ENCODE measurements at places on chromosomes 11 and 22.

DNA sequence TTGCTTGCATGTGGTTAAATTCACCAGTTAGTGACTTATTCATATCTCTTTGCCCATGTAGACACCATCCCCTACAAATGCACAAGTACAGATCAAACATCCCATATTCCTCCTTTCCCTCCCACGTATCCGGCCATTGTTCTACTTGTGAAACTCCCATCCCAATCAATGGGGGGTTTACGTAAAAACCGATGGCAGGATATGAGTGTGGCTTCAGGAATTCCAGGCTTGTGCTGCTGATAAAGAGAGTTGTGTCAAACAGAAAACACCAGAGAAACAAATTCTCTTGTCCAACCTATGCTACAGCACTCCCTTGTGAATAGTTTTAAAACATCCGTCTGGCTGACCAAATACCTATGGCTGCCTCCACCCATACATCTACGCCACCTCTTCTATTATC is 15.5 kb downstream of the FLI1 start:
- no peak for DNase-seq
- H3K36me3 ChIP-seq, result no peaks in the 10 kb centered on the region
- no peaks in the 10 kb centered on the region for H3K27me3 ChIP-seq
- no peak overlapping the region for H3K4me3 ChIP-seq
- no peak overlapping the region for H3K27ac ChIP-seq

DNA sequence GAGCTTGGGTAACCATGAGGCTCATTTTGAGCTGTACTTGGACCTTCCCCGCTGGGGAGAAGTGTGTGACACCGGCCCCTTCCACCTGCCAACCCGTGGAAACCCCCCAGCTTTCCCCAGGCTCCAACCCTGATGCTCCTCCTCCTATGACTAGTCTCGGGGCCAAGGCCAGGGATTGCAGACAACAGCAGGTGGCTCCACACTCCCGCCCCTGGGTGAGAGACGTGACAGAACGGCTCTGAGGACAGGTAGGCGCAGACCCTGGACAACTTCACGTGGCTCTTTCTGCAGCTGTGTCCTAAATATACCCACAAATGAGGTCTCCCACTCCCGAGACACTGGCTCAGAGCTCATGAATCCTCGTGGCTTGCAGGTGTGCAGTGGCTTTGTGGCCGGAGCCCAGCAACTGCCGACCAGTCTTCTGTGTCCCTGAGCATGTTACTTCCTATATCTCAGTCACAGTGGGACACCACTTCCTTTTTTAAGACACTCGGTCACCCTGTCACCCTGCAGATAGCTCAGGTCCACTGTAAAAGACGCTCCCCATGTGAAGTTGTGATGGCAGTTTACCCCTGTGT is 55.2 kb downstream of the NECTIN1 start:
- no peak for DNase-seq
- H3K27ac ChIP-seq, result no peak overlapping the region
- peaks cover 32% of the 10 kb centered on the region for H3K36me3 ChIP-seq
- H3K4me3 ChIP-seq, result no peak overlapping the region

DNA sequence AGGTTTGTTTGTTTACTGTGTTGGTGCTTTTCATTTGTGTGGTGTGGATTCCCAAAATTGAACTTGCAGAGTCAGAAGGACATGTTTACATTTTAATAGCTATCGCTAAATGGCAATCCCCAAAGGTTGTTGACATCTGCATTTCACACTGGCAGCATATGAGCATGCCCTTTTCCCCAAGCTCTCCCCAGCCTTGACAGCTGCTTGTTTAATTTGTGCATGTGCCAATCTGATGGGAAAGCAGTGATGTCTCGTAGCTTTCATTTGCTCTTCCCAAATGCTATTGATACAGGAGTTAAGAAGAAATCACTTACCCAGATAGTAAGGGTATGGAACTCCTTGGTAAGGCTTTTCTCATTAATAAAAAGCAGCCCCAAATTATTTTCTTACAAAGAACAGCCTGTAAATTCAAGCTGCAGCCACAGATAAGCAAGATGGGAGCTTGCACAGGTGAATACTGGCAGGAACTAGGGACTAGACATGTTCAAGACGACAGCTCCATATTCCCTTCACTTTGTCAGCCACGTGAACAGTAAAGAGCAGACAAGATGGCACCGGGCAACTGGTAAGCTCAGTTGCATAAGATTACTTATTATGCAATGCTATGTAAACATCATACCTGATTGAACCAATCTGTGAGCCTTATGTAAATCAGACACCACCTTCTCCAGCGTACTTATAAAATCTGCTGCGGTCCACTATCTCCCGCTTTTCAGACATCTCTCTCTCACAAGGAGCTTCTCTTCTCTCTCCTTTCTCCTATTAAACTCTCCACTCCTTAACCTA is 87.4 kb downstream of the IGLL5 start:
- no peak overlapping the region for H3K27ac ChIP-seq
- no peak overlapping the region for H3K4me3 ChIP-seq
- no peak for DNase-seq
- no peaks in the 10 kb centered on the region for H3K36me3 ChIP-seq
- no peaks in the 10 kb centered on the region for H3K4me1 ChIP-seq
- no peaks in the 10 kb centered on the region for H3K27me3 ChIP-seq

- H3K27ac ChIP-seq, result no peak overlapping the region
- H3K4me3 ChIP-seq, result no peak overlapping the region
- DNase-seq, result no peak
Observed at GRCh38 chr11:111851067-111851466, 20.3 kb downstream of the ALG9 start.

- no peaks in the 10 kb centered on the region for H3K27me3 ChIP-seq
- H3K27ac ChIP-seq, result peak overlapping the region; percentile 88
- H3K4me1 ChIP-seq, result peaks cover 49% of the 10 kb centered on the region
- no peaks in the 10 kb centered on the region for H3K36me3 ChIP-seq
- DNase-seq, result peak; percentile 33
- no peak overlapping the region for H3K4me3 ChIP-seq
Observed at GRCh38 chr22:36432592-36433317, 45.0 kb upstream of the MYH9 start.

- H3K27ac ChIP-seq, result no peak overlapping the region
- no peak for DNase-seq
- H3K27me3 ChIP-seq, result no peaks in the 10 kb centered on the region
Observed at GRCh38 chr11:10407055-10407454, 48.0 kb upstream of the AMPD3 start.

DNA sequence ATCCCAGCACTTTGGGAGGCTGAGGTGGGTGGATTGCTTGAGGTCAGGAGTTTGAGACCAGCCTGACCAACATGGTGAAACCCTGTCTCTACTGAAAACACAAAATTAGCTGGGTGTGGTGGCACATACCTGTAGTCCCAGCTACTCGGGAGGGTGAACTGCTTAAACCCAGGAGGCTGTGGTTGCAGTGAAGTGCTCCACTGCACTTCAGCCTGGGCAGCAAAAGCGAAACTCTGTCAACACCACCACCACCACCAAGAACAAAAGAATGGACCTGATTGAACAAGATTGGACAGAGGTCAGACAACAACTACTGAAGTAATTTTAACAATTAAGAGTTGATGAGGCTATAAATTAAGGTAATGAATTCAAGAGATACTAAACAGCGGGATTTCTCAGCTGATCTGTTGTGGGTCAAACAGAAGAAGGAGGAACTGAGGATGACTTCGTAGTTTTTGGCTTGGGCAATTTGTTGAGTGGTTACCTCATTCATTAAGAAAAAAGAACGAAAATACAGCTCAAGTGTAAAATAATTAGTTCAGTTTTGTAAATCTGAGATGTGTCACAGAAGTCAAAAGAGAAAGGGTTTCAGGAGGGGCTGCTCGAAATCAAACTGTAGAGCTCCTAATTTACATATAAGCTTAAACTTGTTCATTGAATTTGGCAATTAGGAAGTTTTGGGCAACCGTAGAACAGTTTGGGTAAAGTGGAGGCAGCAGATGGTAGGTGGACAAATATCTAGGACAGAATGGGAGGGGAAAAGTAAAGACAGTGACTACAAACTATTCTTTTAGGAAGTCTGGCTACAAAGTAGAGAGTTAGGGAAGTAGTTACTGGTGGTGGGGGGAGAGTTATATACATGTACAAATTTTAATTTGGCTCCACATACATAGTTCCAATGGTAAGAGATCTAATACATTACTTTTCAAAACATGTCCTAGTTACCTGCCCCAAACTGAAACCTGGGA is 4.5 kb downstream of the IL18 start:
- H3K4me3 ChIP-seq, result no peak overlapping the region
- H3K27ac ChIP-seq, result no peak overlapping the region
- H3K36me3 ChIP-seq, result no peaks in the 10 kb centered on the region
- no peaks in the 10 kb centered on the region for H3K27me3 ChIP-seq
- H3K4me1 ChIP-seq, result no peaks in the 10 kb centered on the region
- DNase-seq, result no peak

- peak overlapping the region; percentile 89 for H3K27ac ChIP-seq
- H3K36me3 ChIP-seq, result no peaks in the 10 kb centered on the region
- peak; percentile 40 for DNase-seq
Observed at GRCh38 chr11:118912742-118913410, 12.8 kb downstream of the BCL9L start.

- peak overlapping the region; percentile 92 for H3K27ac ChIP-seq
- H3K27me3 ChIP-seq, result no peaks in the 10 kb centered on the region
- no peaks in the 10 kb centered on the region for H3K36me3 ChIP-seq
- peak; percentile 80 for DNase-seq
Observed at GRCh38 chr11:118928870-118929500, 3.3 kb upstream of the BCL9L start.

DNA sequence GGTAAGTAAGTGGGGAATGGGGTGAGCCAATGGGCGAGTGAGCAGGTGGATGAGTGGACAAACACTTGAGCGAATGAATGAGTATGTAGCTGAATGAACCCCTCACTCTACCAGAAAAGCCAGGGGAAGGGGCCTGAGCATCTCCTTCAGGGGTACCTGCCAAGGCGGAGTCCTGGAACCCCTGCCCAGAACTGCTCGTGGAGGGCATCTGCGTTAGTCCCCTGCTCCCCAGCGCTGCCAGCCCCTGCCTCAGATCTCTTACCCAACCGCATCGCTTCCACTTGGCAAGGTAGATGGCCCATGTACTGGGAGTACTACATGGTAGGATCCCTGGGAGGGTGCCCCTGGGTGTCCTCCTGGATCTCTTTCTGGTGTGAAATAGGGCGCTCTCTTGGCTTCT is 7.4 kb upstream of the ANO1 start:
- H3K4me3 ChIP-seq, result no peak overlapping the region
- H3K27me3 ChIP-seq, result no peaks in the 10 kb centered on the region
- H3K4me1 ChIP-seq, result no peaks in the 10 kb centered on the region

- no peak overlapping the region for H3K4me3 ChIP-seq
- no peak for DNase-seq
- no peaks in the 10 kb centered on the region for H3K36me3 ChIP-seq
- no peak overlapping the region for H3K27ac ChIP-seq
Observed at GRCh38 chr11:124481365-124482323, 36.1 kb upstream of the OR8B8 start.

- H3K27me3 ChIP-seq, result no peaks in the 10 kb centered on the region
- no peak overlapping the region for H3K27ac ChIP-seq
- no peaks in the 10 kb centered on the region for H3K4me1 ChIP-seq
- no peak for DNase-seq
- H3K4me3 ChIP-seq, result no peak overlapping the region
- no peaks in the 10 kb centered on the region for H3K36me3 ChIP-seq
Observed at GRCh38 chr11:123217897-123218296, 22.8 kb upstream of the CLMP start.

DNA sequence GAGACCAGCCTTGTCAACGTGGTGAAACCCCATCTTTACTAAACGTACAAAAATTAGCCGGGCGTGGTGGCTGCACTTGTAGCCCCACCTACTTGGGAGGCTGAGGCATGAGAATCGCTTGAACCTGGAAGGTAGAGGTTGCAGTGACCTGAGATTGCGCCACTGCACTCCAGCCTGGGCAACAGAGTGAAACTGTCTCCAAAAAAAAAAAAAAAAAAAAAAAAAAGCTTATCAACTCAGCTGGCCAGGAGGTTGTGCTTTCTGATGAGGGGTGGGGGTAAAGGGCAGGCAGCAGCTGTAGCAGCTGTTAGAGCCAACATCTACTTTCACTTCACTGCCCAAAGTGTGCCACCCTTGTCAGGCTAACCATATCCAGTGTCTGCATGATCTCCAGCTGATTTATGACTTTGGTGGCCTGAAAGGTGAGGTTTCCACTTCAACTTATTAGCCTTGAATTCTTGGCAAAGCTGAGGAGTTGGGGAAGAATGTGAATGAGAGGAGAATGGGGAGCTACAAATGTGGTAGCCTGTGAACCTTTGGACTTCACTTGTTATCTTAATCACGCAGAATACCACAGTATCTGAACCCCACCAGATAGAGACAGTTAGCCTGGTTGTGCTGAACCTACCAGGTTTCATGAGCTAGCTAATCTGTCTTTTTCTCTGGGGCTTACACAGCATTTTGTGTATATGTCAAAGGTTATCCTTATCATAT is 19.6 kb downstream of the RNF121 start:
- H3K27me3 ChIP-seq, result no peaks in the 10 kb centered on the region
- no peaks in the 10 kb centered on the region for H3K36me3 ChIP-seq
- H3K27ac ChIP-seq, result no peak overlapping the region
